ENCODE measurements at places on chromosomes 16 and 17.

DNA sequence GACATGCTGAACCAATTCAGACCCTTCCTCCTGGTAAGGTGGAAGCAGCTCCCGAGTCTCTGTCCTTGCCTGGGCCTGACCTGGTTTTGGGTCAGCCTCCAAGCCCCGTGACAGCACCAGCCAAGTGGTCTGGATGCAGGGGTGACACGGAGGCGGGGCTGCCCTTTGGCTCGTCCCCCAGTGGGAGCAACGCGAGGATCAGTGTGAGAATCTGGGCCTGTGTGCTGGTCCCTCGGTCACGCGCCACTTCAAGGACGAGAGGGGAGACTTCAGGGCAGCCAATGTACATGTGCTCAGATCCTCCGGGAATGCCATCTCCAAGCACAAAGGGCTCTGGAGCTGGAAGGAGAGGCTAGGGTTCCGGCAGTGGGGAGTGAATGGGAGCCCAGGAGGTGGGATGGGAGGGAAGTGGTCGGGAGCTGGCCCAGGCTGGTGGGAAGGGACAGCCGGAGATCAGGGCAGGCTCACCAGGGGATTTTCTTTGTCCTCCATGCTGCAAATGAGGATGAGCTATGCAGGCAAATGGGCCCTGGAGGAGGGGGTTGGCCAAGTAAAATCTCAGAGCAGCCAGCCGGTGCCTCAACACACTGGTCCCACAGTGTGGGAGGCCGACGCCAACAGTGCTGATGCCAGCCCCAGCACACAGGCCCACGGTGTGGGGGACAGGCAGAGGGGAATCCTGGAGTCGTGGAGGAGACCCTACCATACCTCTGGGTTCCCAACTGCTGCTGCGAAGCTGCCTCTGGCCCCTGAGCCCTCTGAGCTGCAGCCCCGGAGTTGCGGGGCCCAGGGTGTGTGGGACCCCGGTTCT lies 4.2 kb upstream of the NDRG4 start:
- no peaks in the 10 kb centered on the region for H3K27me3 ChIP-seq
- no peak overlapping the region for H3K4me3 ChIP-seq
- DNase-seq = no peak
- no peak overlapping the region for H3K27ac ChIP-seq
- H3K36me3 ChIP-seq = no peaks in the 10 kb centered on the region

DNA sequence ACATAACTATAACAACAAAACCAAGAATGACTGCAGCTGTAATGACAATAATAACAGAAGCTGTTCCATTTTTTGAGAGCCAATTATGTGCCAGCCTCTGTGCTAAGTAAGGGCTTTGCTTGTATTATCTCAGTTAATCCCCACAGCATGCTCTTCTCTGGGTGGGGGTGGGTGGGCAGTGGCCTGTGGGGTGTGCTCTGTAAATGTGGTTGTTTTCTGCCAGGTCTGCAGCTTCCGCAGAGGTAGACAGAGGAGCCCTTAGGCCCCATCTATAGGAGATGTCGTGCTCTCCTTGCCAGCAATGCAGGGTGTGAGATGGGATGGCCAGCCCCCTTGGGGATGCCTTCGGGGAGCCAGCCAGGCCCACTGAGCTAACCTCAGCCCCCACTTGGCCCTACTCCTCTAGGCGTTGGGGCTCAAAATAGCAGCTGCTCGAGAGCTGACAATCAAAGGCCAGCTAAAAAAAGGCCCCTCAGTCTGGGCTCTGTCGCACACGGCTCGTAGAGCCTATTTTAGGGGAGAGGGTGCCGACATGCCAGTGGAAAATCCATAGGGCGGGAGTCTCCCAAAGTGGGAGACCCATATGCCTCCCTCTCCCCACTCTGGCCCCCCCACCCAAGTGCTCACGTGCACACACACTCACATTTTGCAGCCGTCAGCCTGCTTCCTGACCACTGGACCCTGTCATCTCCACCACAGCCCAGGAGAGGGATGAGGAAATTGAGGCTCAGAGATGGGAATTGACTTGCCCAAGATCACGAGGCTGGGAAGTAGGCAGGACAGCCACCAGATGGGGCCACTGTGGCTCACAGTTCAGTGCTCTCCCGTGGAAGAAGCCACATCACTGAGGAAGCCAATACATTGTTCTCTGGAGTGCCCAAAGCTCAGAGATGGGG lies 15.8 kb downstream of the CDH16 start:
- H3K4me3 ChIP-seq = no peak overlapping the region
- H3K27me3 ChIP-seq = no peaks in the 10 kb centered on the region
- peaks cover 69% of the 10 kb centered on the region for H3K4me1 ChIP-seq
- DNase-seq = no peak

DNA sequence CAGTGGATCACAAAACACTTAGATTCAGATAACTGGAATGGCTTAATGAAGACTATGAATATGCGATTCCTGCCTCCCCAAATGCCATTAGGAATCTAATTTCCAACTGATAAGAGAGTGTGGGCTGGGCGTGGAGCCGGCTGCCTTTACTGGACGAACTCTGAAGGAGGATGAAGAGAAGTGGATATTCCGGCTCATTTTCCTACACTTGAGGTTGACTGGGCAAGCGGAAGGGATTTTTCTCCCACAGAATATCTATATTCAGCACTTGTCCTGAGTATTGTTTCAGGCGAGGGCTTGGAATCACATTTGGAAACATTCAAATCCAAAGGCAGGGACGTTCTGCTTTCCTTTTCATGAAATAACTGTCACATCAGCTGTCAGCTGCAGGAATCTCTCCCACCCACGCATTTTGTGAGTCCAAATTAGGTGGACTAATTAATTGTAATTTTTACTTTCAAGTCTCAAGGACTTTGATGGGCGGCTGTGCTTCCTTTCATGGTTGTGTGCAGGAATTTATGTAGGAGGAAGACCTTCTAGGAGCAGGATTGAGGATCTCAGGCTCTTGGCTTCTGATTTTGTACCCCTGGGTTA lies 138.5 kb downstream of the PITPNC1 start:
- H3K4me1 ChIP-seq = peaks cover 15% of the 10 kb centered on the region
- H3K27ac ChIP-seq = no peak overlapping the region
- no peaks in the 10 kb centered on the region for H3K27me3 ChIP-seq
- no peaks in the 10 kb centered on the region for H3K36me3 ChIP-seq
- H3K4me3 ChIP-seq = no peak overlapping the region

DNA sequence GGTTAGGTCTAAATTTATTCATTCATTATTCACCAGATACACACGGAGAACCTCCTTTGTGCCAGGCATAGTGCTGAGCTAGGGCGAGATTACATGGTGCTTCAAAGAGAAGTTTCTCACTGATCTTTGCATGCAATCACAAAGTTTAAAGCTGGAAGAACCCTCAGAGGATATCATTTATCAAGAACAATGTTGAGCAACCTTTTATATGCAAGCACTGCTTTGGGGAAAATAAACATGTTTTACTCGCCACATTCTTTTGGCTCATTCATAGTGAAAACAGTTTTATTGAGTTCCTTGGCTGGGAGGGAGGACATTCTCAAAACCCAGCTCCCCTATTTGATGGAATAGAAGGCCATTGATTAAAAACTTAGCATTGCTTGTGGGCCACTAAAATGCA lies 49.8 kb upstream of the XYLT1 start:
- no peak overlapping the region for H3K27ac ChIP-seq
- no peaks in the 10 kb centered on the region for H3K27me3 ChIP-seq
- no peaks in the 10 kb centered on the region for H3K36me3 ChIP-seq

DNA sequence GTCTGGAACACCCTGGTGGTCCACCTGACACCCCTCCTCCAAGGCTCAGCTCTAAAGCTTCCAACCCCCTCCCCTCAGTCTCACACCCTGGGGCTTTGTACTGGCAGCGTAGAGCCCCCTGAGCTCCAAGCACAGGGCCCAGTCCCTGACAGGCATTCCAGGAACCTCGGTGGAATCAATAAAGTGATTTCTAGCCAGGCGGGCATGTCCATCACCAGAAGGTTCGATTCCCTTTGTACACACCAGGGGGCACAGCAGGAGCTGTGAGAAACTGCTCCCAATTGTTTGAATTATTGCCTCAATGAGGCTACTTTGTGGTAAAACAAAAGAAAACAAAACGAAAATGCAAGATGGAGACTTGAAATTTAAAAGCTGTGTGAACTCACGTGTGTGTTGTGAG lies 51.8 kb downstream of the SMPD3 start:
- H3K27me3 ChIP-seq = no peaks in the 10 kb centered on the region
- H3K4me1 ChIP-seq = no peaks in the 10 kb centered on the region
- no peaks in the 10 kb centered on the region for H3K36me3 ChIP-seq
- H3K4me3 ChIP-seq = no peak overlapping the region
- no peak overlapping the region for H3K27ac ChIP-seq
- peak; percentile 57 for DNase-seq

DNA sequence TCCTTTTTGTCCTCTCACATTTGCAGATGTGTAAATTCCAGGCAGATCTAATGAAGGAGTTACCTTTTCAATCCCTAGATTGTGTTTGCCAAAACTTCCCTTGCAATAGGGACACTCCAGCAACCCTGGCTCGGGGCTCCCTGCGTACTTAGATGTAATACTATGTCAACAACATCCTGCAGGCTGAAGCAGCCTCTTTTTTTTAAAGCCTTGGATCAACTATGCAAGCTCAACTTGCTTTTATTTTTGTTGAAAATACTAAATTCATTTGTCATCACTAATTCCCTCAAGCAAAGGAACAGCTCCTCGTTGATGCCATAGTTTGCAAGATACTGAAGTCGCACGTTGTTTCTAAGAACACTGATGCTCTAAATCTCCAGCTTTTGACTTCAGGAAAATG lies 59.1 kb downstream of the GRIN2A start:
- DNase-seq = peak; percentile 82
- no peak overlapping the region for H3K27ac ChIP-seq
- no peaks in the 10 kb centered on the region for H3K36me3 ChIP-seq

DNA sequence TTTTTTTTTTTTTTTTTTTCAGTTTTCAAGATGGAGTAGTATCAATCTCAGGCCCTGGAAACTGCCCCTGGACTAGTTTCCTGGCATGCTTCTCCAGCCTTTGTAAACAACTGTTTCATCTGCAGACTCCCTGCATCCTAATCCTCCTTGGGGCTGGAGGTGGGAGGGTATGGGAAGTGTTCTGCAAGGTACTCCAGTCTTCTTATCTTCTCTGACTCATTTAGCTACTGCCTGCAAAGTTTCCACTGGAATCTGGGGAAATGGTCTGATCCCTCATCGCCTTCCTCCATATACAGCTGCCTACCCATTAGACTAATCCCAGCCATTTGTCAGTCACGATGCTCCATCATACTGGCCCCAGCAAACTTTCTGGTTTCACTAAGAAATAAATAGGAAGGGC lies 21.5 kb downstream of the COPZ2 start:
- H3K27ac ChIP-seq = no peak overlapping the region
- H3K27me3 ChIP-seq = no peaks in the 10 kb centered on the region
- H3K36me3 ChIP-seq = no peaks in the 10 kb centered on the region
- no peak for DNase-seq
- H3K4me3 ChIP-seq = no peak overlapping the region

DNA sequence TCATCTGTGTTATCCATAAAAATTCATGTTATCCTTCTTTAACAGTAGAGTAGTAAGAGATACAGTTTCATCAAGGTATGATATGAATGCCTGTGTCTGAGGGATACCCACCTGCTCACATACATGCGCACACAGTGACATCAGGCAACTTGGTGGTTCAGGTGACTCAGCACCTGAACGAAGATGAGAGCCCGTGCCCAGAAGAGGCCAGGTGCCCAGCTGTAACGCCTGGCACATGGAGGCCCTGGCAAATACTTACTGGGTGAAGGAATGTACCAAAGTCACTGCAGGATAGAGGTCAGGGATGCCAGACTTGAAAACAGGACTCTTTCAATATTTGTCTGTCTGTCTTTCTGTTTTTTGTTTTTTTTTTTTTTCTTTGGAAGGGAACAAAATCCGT lies 72.6 kb upstream of the LGALS9 start:
- no peak overlapping the region for H3K27ac ChIP-seq
- H3K27me3 ChIP-seq = no peaks in the 10 kb centered on the region
- no peak for DNase-seq
- H3K4me1 ChIP-seq = peaks cover 25% of the 10 kb centered on the region

DNA sequence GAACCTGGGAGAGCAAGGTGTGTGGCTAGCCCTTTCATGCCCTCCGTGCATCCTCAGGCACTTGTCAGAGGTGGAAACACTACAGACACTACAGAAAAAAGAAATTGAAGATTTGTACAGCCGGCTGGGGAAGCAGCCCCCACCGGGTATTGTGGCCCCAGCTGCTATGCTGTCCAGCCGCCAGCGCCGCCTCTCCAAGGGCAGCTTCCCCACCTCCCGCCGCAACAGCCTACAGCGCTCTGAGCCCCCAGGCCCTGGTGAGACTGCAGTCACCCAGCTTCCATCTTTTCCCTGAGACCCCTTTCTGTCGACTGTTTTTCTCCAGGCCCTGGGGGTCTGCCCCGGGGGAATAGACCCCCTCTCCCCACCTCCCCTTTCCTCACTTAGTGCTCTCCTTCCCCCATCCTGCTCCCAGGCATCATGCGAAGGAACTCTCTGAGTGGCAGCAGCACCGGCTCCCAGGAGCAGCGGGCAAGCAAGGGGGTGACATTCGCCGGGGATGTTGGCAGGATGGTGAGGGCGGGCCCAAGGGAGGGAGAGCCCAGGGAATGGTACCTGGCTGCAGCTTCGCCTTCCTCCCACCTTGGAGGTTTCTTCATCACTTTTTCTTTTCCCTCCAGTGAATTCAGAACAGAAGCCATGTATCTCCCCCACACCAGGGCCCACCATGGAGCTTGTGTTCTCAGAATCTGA lies 2.3 kb downstream of the COA3 start:
- H3K27me3 ChIP-seq = no peaks in the 10 kb centered on the region
- no peak overlapping the region for H3K4me3 ChIP-seq
- H3K27ac ChIP-seq = no peak overlapping the region
- no peaks in the 10 kb centered on the region for H3K36me3 ChIP-seq
- DNase-seq = no peak

DNA sequence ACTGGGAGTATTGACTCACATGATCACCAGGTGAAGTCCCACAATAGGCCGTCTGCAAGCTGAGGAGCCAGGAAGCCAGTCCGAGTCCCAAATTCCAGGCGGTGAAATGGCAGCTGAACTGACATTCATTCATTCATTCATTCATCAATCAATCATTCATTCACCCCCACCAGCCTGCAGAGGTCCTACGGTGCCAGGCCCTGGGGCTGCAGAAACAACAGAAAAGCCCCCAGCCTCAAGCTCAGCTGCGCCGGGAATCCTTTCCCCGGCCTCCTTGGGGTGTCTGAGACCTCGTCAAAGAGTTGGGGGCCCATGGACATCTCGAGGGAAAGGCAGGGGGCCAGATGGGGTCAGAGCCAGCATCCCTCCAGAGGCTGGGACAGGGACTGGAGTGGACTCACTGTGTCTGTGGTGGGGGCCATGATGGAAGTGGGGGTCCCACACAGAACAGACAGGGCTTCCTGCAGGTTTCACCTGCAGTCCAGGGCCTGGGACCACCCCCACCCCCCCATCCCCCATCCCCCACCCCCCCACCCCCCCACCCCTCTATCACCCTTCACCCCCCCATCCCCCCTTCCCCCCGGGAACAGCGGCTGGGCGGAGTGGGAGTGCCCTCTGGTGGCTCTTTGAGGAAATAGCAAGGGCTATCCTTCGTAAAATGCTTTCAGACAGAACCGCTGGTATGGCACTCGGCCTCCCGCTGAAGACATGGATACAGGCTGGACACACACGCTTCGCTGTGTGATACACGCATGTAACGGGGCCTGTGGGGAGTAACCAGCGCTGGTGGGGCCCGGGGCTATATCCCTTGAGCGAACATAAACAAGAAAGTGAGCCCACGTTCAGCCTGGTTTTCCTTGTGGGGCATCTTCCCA lies 8.5 kb upstream of the ZC3H18 start:
- H3K4me3 ChIP-seq = no peak overlapping the region
- H3K27ac ChIP-seq = no peak overlapping the region
- peaks cover 3% of the 10 kb centered on the region for H3K27me3 ChIP-seq
- peak; percentile 56 for DNase-seq
- no peaks in the 10 kb centered on the region for H3K36me3 ChIP-seq
